Skeletal muscle cell (primary cell): ENCODE measurements at places on chromosomes 11 and 22.

DNA sequence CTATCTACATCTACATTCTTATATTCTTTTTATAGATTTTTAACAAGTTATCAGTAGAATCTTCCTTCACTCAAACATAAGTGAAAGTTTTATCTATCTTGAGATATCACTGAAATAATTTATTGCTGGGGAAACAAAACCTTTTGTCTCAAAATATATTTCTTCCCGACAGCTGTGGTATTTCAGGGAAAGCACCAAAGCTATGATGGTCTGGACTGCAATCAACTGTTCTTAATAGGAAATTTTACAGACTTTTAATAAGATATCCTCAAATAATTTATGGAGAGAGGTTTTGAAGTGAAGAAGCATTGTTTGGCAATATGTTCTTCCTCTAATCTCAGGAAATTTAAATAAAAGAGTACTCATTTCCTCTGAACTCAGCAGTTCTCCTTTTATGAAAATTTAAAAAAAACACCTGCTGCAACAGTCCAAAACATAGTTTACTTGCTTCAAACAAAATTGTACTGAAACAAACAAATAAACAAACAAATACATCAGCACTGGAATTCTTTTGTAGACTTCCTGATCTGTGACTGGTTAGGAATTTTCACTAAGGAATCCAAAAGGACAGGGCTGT is 33.9 kb upstream of the EIF3M start:
- DNase-seq: no peak

- no peak for DNase-seq
These were observed 28.0 kb downstream of the QSER1 start for GRCh38 chr11:32920570-32920969.

DNA sequence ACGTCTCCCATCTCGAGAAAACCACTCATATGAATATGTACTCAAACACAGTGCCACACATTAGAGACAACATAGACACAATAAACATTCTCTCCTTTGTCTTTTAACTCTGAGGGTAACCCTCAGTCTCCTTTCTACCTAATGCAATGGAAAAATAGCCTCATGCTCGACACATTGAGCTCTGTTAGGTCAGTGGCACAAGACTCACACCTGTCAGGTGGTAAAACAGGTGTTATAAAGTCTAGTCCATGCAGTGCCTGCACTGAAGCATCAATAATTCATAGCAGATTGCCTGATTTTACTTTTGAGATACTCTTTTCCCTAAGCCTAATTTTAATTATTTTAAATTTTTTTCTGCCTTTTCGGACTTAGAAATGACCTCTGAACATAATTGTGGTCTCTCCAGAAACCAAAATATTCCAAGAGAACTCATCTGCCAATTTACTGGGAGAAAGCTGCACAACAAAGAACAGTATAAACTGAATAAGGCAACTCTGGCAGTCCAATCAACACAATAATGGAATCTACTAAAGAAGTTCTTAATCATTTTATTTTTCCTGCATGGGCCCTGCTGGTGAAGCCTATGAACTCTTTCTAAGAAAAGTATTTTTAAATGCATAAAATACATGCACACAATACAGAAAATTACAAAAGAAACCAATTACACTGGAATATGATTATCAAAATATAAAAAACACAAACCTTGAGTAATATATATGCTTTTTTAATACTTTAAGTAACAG is 9.9 kb downstream of the RDX start:
- DNase-seq: no peak

- no peak for DNase-seq
These were observed 9.5 kb downstream of the SLC16A8 start for GRCh38 chr22:38074181-38075104.

GRCh38 chr11:75966537-75967287 is 151.7 kb downstream of the UVRAG start:
- DNase-seq: peak; percentile 72

DNA sequence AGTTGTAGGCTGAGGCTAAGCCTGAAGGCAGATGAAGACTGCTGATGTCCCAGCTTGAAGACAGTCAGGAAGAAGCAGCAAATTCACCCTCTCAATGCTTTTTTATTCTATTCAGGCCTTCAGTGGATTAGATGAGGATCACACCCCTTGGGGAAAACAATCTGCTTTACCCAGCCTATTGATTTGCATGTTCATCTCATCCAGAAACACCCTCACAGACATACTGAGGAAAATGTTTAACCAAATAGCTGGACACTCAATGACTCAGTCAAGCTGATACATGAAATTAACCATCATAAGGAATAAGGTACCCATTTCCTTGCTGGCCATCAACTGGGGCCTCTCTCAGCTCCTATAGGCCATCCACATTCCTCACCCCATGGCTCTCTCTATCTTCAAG is 549.9 kb upstream of the CCDC90B start:
- DNase-seq: no peak
